Activated CD8-positive, alpha-beta memory T cell treated with anti-CD3 and anti-CD28 coated beads, Interleukin-2, amount 10 ng/mL, durations not matched to agents 7 days and 5 days (primary cell): ENCODE measurements at places on chromosomes 12 and 14. TPM values are rescaled to one million over a fixed set of nuclear protein-coding genes. Genes with fewer than 3 reads are reported as not detected.

TAS2R42 gene
- not detected for total RNA-seq

DNA sequence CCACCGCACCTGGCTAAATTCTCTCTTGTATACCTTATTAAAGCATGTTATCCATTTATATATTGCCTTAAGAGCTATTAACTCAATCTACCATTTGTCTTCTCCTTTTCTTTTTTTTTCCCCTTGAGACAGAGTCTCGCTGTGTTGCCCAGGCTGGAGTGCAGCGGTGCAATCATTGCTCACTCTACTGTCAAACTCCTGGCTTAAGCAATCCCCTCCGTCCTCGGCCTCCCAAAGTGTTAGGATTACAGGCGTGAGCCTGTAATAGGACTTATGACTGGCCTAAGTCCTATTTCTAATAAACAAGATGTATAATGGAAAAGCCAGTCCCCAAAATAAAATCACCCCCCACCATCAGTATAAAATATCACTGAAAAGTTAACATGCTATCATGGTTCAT lies 14.4 kb downstream of the SNX6 start:
- DNase-seq: no peak

DNA sequence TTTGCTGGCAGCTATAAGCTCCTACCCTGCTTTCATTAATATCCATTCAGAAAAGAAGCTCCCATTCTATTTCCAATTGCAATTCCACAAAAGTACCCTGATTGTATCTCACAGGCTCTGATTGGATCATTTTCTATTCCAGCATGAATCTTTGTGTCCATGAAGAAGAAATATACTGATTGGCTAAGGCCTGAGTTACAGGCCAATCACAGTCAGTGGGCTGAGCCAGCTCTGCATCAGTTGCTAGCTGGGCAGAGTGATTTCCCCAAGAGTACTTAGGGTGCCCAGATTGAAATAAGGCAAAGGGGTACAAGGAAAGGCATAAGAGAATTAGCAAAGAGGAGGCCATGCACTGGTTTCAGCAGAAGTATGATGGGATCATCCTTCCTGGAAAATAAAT lies 14.4 kb downstream of the ART4 start:
- no peak for DNase-seq

- DNase-seq: no peak
These were observed 28.7 kb downstream of the PPP2R5C start for GRCh38 chr14:101790232-101790631.

DNA sequence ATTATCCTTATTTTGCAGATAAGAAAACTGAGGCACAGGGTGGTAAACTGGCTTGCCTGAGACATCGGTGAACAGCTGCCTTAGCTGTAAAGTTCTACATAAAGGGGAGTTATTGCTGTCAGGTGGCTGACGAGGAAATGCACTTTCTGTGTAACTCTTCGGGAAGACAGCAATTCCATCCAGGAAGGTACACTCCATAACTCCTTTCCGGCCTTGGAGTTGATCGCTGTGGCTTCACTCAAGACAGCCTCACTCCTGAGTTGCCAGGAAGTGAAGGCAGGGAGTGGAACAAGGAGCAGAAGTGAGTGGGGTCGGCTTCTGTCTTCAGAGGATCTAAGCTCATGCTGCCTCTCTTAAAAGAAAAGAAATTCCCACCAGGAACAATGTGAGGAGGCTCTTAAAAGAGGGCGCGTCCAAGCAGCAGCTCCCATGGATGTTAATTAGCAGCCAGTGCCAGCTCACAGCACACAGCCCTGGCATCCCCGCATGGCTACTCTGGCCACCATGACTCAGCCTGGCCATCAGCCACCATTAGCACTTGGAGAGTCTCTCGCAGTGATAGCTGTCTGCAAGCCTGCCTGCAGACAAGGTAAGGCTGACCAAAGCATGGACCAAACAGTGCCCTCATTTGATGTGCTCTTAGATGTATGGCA lies 60.3 kb downstream of the NUAK1 start:
- DNase-seq: no peak

TMPRSS12 gene
- not detected for total RNA-seq

- DNase-seq: no peak
These were observed 31.4 kb downstream of the ABCD4 start for GRCh38 chr14:74271365-74271764.

BEGAIN gene
- 1.8 TPM for total RNA-seq

GRCh38 chr14:59582161-59582560 lies 5.5 kb upstream of the CCDC175 start:
- no peak for DNase-seq

- DNase-seq: no peak
These were observed 52.0 kb upstream of the SYNE2 start for GRCh38 chr14:63800651-63801375.

MAP3K12 gene
- total RNA-seq: 19.3 TPM

- no peak for DNase-seq
These were observed 42.2 kb upstream of the GCH1 start for GRCh38 chr14:54944737-54945391.

SCAF11 gene
- total RNA-seq: 131 TPM

DNA sequence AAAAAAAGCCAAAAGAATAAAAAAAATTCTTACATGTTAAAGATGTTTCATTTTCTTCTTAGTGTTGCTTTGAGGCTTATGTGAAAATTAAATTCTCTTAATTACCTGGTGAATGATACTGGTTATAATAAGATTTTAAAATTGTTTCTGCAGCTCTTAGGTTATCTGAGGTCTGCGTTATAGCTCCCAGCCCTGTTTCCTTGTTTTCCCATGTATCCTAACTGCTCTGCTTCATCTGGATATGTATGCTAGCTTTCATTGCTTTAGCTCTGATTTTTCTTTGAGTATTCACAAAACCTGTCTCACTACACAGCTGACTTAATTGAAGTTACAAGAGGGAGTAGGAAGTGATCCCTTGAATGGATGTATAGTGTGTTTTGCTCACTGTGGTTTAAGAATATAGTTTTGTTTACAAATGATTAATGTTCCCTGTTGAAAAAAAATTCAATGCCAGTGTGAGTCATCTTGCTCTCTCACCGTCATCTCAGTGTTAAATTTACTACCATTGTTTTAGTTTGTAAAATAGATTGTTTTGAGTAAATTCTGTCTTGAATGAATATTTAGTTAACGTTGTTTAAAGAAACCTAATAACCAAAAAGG lies 26.8 kb downstream of the CPSF6 start:
- DNase-seq: no peak

DNA sequence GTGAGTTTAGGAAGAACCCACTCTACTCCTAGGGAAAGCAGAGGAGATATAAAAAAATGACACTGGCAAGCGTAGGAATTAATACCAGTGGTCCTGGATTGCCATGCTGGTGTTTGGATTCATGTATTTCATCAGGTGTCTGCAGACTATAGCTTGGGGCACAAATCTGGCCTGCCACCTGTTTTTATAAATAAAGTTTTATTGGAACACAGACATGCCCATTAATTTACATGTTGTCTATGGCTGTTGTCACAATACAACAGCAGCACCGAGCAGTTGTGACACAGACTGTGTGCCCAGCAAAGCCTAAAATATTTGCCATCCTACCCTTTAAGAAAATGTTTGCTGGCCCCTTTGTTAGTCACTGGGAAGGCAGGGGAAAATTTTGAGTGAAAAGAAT lies 553.2 kb downstream of the VRK1 start:
- DNase-seq: no peak

DNA sequence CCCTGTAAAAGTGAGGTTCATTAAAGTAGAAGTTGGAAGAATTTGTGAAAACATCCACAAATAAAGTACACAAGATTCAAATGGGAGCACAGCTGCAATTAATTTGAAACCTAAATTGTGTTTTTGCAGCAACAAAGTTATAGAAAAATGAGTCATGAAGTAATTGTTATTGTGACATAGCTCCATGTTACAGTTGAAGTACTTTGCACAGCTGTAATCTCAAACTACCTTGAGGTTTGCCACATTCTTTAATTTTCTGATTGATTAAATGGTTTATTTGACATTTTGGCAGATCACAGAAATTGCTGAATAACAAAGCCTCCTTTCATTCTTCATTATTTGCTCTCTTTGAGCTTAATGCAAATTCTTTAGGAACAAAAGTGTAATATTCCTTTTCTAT lies 111.3 kb downstream of the RMST start:
- DNase-seq: no peak

DNA sequence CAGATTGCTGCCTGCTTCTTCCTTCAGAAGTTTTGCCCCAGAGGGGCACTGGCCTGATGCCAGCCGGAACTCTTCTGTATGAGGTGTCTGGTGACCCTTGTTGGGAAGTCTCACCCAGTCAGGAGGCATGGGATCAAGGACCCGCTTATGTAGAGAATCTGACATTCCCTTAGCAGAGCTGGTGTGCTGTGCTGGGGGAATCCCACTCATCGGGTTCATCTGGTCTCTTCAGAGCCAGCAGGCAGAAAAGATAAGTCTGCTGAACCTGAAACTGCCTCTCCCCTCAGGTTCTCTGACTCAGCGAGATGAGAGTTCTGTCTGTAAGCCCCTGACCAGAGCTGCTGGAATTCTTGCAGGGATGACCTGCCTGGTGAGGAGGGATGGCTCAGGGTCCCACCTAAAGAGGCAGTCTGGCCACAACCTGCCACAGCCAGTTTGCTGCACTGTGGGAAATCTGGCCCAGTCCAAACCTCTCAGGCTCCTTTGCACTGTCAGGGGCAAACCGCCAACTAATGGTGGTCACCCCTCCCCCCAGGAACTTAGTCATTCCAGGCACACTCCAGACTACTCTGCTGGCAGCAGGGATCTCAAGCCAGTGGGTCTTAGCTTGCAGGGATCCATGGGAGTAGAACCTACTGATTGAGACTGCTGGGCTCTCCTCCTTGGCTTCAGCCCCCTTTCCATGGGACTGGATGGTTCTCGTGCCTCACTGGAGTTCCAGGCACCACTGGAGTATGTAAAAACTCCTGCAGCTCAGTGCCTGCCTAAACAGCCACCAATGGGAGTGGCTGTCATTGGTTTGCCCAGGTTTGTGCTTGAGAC lies 4.1 kb downstream of the CLEC2D start:
- DNase-seq: peak; percentile 91

GRCh38 chr12:30010071-30011052 lies 226.6 kb upstream of the TMTC1 start:
- DNase-seq: no peak

ATG14 gene
- 4.3 TPM for total RNA-seq

GRCh38 chr14:99675382-99675835 lies 8.7 kb upstream of the CYP46A1 start:
- DNase-seq: no peak

DNA sequence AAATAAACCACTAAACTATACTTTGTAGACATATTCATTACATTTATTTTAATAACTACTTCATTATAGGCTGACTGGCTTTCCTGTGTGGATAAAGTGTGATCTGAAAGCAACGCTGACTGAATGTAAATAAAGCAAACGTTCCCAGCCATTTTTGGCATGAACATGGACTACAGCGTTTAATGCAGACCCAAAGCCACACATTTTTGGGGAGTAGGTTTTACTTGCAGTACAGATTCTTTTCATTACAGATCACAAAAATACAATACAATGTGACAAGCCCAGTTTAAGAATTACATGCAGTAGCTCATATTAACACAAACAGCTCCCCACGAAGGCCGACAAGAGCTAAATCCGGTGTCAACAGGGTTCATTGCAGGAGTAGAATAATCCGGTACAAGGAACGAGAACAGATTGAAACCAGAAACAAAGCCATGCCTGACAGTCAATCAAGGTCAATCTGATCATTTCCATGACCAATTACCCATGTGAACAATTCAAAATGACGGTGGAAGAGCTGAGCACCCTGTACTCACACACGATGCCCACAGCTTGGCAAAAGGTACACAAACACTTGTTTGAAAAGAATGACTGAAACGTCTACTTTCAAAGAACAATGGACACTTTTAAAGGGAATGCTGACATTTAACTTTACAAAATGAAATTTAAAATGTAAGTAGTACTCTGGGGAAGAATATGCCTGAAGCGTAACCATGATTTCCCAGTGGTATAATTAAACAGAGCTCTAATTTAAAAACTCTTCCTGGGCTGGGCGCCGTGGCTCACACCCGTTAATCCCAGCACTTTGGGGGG lies 5.3 kb downstream of the BAG5 start:
- DNase-seq: no peak

DNA sequence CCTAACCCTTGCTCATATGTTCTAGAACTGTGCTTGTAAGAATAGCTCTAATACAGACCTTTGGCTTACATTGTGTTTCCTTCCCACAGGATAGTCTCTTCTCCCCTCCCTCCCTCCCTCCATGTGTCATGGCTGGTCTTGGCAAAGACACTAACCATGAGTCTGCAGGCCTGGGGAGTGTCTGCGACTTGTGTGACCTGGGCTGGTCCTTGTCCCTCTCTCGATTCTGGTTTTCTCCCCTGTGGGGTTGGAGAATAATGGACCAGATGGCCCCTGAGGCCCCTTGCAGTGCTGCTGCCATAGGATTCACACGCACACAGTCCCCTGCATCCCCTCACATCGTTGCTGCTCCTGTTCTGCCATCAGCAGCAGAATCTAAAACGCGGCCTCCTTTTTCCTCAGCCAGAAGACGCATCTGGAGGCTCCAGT lies 30.3 kb downstream of the DEGS2 start:
- no peak for DNase-seq

DTX1 gene
- total RNA-seq: 0.16 TPM

CD163L1 gene
- total RNA-seq: not detected

VIPAS39 gene
- total RNA-seq: 19.3 TPM

GRCh38 chr14:90547968-90548367 lies 151.1 kb downstream of the CALM1 start:
- no peak for DNase-seq

- DNase-seq: peak; percentile 80
These were observed 40.4 kb upstream of the GZMB start for GRCh38 chr14:24674204-24674970.

NYNRIN gene
- 0.50 TPM for total RNA-seq

DNA sequence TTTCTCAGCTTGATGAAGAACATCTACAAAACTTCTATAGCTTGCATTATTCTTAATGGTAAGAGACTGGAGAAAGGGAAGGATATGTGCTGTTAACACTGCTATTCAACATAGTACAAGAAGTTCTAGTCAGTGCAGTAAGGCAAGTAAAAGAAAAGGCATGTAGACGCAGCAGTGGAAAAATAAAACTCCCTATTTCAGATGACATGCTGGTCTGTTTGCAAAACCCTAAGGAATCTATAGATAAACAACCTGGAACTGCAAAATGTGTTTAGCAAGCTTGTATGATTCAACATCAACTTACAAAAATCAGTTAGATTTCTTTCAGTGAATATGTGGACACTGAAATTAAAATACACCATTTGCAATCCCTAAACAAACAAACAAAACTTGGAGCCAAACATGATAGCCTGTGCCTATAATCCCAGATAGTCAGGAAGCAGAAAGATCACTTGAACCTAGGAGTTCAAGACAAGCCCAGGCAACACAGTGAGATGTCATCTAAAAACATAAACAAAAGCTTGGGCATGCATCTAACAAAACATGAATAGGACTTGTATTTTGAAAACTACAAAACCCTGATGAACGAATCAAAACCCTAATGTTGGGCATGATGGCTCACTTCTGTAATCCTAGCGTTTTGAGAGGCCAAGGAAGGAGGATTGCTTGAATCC lies 293.6 kb upstream of the RGS6 start:
- DNase-seq: no peak

- DNase-seq: no peak
These were observed 36.9 kb upstream of the NCOR2 start for GRCh38 chr12:124604264-124604680.

DEPDC4 gene
- 1.5 TPM for total RNA-seq

CLMN gene
- 0.91 TPM for total RNA-seq

PELI2 gene
- 1.2 TPM for total RNA-seq

SDSL gene
- total RNA-seq: 0.45 TPM

- DNase-seq: no peak
These were observed 16.5 kb downstream of the BDKRB2 start for GRCh38 chr14:96221109-96221650.

KRT75 gene
- total RNA-seq: not detected

- DNase-seq: no peak
These were observed 96.2 kb upstream of the USP15 start for GRCh38 chr12:62164036-62164435.
